Tibial nerve (tissue), 4 donors: ENCODE measurements at places on chromosomes 2 and 18.

DNA sequence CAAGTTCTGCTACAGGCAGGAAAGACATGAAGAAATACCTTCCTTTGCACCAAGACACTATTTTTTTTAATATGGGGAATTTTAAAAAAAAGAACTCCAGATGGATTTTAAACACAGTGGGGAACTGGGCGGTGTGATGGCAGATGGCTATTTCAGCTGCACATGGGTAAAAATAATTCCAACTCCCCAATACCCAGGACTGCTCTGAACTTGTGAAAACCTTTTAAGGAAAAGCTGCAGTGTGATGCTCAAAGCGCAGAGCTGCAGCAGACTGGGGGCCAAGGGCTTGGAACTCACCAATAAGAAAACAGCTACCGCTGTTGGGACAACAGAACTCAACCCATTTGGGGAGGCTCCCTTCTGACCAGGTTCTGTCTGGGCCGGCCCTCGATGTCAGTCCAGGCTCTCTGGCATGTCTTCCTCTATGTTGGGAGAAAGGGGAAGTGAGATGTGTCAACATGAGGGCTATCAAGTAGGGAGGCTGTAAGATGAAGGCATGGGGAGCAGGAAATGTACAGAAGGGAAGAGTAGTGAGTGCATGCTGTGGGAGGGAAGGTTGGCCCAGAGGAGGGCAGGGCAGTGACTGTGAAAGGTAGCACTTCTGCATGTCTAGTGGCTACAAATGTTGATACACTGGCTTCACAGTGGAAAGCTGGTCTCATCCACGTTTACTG lies 64.0 kb upstream of the SLC14A2 start:
- H3K36me3 ChIP-seq, result no peaks in the 10 kb centered on the region
- no peak overlapping the region for H3K4me3 ChIP-seq
- DNase-seq, result no peak
- no peaks in the 10 kb centered on the region for H3K4me1 ChIP-seq

GRCh38 chr2:119256582-119256921 lies 32.9 kb downstream of the STEAP3 start:
- H3K27ac ChIP-seq, result no peak overlapping the region
- no peak overlapping the region for H3K4me3 ChIP-seq
- DNase-seq, result no peak
- H3K36me3 ChIP-seq, result no peaks in the 10 kb centered on the region
- peaks cover 21% of the 10 kb centered on the region for H3K4me1 ChIP-seq

DNA sequence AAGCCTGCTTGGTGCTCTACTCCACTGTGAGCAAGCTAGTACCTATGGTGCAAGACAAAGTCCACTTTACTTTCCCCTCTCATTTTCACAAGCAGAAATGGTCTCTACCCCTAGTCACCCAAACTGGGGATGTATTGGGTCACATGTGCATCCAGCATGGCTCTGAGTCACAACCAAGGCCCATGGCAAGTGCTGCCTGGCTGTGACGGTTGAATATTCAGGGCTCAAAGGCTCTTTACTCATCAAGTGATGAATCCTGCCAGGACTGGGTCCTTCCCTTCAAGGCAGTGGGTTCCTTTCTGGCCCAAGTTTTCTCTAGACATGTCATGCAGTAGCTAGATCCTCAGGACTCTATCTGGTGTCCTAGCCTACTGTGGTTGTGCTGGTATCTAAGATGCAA lies 311.5 kb downstream of the DLGAP1 start:
- no peak overlapping the region for H3K27ac ChIP-seq
- no peak for DNase-seq
- no peaks in the 10 kb centered on the region for H3K36me3 ChIP-seq
- no peaks in the 10 kb centered on the region for H3K4me1 ChIP-seq

DNA sequence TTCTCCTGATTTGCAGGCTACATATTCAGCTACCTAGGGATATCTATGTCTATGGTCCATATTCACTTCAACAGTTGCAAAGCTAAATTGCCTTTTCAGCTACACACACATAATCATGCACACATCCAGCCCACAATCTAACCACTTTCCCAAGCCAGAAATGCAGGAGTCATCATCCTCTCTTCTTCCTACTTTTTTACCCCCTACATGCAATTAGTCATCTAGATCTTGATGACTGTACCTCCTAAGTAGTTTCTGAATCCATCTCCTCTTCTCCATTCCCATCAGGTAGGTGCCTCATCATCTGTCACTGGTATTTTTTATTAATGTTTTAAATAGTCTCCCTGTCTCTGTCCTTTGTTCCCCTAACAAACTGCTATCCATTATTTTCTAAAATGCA lies 23.7 kb upstream of the SPRED2 start:
- no peaks in the 10 kb centered on the region for H3K27me3 ChIP-seq
- H3K27ac ChIP-seq, result no peak overlapping the region
- H3K36me3 ChIP-seq, result no peaks in the 10 kb centered on the region

DNA sequence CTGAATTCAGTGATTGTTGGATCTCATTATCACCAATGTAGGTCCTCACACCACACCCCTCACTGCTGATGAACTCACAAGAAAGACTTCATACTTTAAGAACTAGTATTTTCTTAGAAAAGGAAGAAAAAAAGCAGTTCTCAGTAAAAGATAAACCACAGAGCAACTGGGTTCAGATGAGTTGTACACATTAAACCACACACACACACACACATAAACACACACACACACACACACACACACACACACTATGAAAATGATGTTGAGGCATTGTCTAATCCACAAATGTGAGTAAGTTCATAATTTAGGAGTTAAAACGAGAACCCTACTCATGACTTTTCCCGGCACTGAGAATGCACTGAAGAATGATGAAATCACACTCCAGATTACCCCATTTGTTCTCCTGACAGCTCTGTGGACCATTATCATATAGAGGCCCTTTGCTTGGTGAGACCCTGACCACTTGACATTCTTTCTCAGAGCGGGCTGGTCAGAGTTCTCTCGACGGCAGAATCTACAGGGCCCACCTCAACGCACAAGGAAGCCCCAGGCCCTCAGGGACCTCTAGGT lies 106.2 kb downstream of the BCL2 start:
- DNase-seq, result no peak
- peaks cover 3% of the 10 kb centered on the region for H3K4me1 ChIP-seq

DNA sequence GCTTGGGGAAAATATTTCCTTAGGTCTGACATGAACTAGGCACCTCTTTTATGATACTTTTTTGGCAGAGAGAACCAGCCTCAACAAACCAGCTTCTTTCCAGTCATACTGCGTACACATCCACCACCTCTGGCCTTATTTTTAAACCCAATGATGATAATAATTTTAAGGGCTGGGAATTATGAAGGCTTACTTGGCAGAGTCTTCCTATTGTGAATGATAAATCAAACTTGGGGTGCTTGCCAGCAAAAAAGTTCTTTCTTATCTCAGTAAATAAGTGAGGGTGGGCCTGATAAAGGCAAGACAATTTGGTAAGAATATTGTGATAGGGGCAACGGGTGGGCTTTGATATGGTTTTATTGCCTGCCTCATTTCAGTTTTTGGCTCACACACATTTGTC lies 1230.2 kb upstream of the ZEB2 start:
- DNase-seq, result no peak
- H3K27me3 ChIP-seq, result no peaks in the 10 kb centered on the region
- H3K4me3 ChIP-seq, result no peak overlapping the region

- H3K27ac ChIP-seq, result peak overlapping the region; percentile 60
- H3K4me3 ChIP-seq, result no peak overlapping the region
- no peaks in the 10 kb centered on the region for H3K27me3 ChIP-seq
- DNase-seq, result no peak
These were observed 84.0 kb upstream of the RFX8 start for GRCh38 chr2:101558740-101559525.

- DNase-seq, result no peak
- H3K4me1 ChIP-seq, result no peaks in the 10 kb centered on the region
- H3K27ac ChIP-seq, result no peak overlapping the region
- no peak overlapping the region for H3K4me3 ChIP-seq
These were observed 148.2 kb upstream of the ITGA4 start for GRCh38 chr2:181308766-181309515.

- H3K4me1 ChIP-seq, result no peaks in the 10 kb centered on the region
- no peaks in the 10 kb centered on the region for H3K36me3 ChIP-seq
- H3K4me3 ChIP-seq, result no peak overlapping the region
These were observed 15.0 kb downstream of the RAB27B start for GRCh38 chr18:54843314-54843713.

GRCh38 chr2:240992572-240993291 lies 5.7 kb upstream of the SNED1 start:
- DNase-seq, result peak; percentile 30
- H3K27me3 ChIP-seq, result no peaks in the 10 kb centered on the region
- no peak overlapping the region for H3K4me3 ChIP-seq

DNA sequence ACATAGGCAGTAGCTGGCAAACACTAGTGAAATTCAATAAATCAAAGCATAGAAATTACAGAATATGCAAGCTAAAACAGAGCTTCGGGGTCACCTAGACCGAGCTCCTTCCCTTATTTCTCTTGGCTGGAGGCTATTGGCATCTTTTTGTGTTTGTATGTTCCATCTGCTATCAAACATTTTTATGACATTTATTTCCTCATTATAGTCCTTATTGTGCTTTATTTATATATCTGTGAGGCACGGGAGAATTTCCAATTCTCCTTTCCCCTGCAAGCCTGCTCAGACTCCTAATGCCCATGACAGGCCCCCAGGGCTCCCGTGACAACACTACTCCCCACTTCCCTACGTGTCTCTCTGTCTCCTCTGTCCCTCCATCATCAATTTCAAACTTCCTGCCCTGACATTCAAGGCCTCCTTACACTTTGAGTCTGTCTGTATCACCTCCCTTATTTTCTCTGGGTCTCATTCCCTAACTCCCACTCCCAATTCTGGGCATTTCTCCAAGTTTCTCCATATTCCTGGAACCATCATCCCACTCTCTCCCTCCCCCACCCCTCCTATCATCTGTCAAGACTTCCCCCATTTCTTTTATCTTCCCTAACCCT lies 316.9 kb downstream of the OSR1 start:
- DNase-seq, result no peak
- H3K4me3 ChIP-seq, result no peak overlapping the region
- H3K27me3 ChIP-seq, result no peaks in the 10 kb centered on the region
- no peaks in the 10 kb centered on the region for H3K4me1 ChIP-seq

- H3K4me3 ChIP-seq, result no peak overlapping the region
- H3K27me3 ChIP-seq, result no peaks in the 10 kb centered on the region
- no peaks in the 10 kb centered on the region for H3K36me3 ChIP-seq
- DNase-seq, result no peak
- no peak overlapping the region for H3K27ac ChIP-seq
These were observed 59.4 kb upstream of the RAPH1 start for GRCh38 chr2:203594541-203594940.

DNA sequence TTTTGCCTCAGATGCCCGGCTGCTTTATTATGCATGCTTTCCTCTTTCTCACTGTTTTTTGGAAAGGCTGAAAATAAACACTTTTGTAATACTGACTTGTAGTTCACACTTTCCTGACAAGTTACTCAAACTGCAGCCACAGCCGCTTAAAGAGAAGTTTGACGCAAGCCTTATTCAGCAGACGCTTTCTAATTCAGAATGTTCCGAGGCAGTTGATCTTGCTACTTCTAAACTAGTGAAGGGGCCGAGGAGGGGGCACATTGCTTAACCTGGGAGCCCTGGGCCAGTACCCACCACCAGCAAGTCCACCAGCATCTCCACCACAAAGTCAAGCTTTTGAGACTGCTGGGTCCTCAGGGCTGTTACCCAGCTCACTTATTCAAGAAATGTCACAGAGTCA lies 71.8 kb upstream of the SPRED2 start:
- H3K36me3 ChIP-seq, result no peaks in the 10 kb centered on the region
- H3K27ac ChIP-seq, result no peak overlapping the region
- H3K4me1 ChIP-seq, result no peaks in the 10 kb centered on the region
- H3K4me3 ChIP-seq, result no peak overlapping the region
- DNase-seq, result no peak

DNA sequence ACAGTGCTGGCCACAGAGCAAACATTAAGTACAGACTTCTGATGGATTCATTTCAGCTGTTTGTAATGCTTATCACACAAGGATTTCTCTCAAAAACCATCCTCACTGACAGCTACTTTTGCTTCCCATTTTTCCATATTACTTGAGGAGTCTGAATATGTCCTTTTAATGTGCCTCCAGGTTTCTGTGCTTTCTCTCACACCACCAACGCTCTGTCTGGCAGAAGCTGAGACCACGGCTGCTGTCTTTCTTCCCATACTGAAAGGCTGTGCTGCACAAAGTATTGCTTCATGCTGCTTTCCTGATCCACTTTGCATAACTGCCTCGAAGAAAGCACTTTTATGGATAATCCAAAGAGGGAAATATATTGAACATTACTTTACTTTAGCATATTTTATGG lies 312.1 kb upstream of the ZEB2 start:
- no peaks in the 10 kb centered on the region for H3K27me3 ChIP-seq
- no peak overlapping the region for H3K27ac ChIP-seq
- no peak for DNase-seq
- H3K4me3 ChIP-seq, result no peak overlapping the region

DNA sequence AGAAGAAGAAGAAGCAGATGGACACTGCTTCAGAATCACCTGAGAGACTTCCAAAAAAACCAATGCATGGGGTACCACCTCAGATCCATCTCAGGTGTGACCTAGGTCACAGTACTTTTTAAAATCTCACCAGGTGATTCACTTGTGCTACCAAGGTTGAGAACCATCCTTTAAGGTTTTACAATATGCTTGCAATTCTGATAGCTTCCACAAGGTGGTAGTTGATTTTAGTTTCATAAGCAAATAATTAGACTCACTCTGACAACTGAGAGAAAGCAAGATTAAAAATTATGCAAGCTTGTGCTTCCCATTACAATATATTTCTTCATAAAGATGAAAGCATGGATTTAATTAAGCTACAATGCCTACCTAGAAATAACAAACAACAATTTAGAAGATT lies 355.1 kb downstream of the EN1 start:
- H3K4me3 ChIP-seq, result no peak overlapping the region
- H3K27ac ChIP-seq, result no peak overlapping the region
- no peaks in the 10 kb centered on the region for H3K36me3 ChIP-seq
- no peaks in the 10 kb centered on the region for H3K27me3 ChIP-seq
- DNase-seq, result no peak

GRCh38 chr2:234102112-234102511 lies 51.6 kb downstream of the SPP2 start:
- no peaks in the 10 kb centered on the region for H3K36me3 ChIP-seq
- no peak overlapping the region for H3K4me3 ChIP-seq
- no peaks in the 10 kb centered on the region for H3K27me3 ChIP-seq
- no peak overlapping the region for H3K27ac ChIP-seq
- no peak for DNase-seq

- peak overlapping the region; percentile 79 for H3K4me3 ChIP-seq
- H3K27ac ChIP-seq, result peak overlapping the region; percentile 94
- no peaks in the 10 kb centered on the region for H3K27me3 ChIP-seq
- no peaks in the 10 kb centered on the region for H3K36me3 ChIP-seq
- peaks cover 26% of the 10 kb centered on the region for H3K4me1 ChIP-seq
These were observed 837 bp upstream of the ACSL3 start for GRCh38 chr2:222859786-222860612.

- H3K4me1 ChIP-seq, result no peaks in the 10 kb centered on the region
- DNase-seq, result no peak
- no peak overlapping the region for H3K27ac ChIP-seq
- no peaks in the 10 kb centered on the region for H3K27me3 ChIP-seq
- no peaks in the 10 kb centered on the region for H3K36me3 ChIP-seq
- H3K4me3 ChIP-seq, result no peak overlapping the region
These were observed 312.6 kb downstream of the DPP10 start for GRCh38 chr2:114754907-114755563.

GRCh38 chr2:1739961-1740715 lies 4.2 kb downstream of the PXDN start:
- H3K27ac ChIP-seq, result no peak overlapping the region
- peaks cover 50% of the 10 kb centered on the region for H3K4me1 ChIP-seq
- H3K27me3 ChIP-seq, result no peaks in the 10 kb centered on the region
- no peaks in the 10 kb centered on the region for H3K36me3 ChIP-seq
- no peak overlapping the region for H3K4me3 ChIP-seq

- DNase-seq, result no peak
- no peak overlapping the region for H3K27ac ChIP-seq
- H3K4me3 ChIP-seq, result no peak overlapping the region
- H3K27me3 ChIP-seq, result no peaks in the 10 kb centered on the region
- no peaks in the 10 kb centered on the region for H3K4me1 ChIP-seq
- peaks cover 59% of the 10 kb centered on the region for H3K36me3 ChIP-seq
These were observed 101.0 kb downstream of the SLC25A12 start for GRCh38 chr2:171792886-171793580.
